ENCODE measurements at places on chromosomes 6 and 20.

- no peak for DNase-seq
Measured at GRCh38 chr6:44386364-44386928, 1.1 kb upstream of the CDC5L start.

- DNase-seq, result no peak
Measured at GRCh38 chr20:9508240-9508661, 6.1 kb upstream of the LAMP5 start.

DNA sequence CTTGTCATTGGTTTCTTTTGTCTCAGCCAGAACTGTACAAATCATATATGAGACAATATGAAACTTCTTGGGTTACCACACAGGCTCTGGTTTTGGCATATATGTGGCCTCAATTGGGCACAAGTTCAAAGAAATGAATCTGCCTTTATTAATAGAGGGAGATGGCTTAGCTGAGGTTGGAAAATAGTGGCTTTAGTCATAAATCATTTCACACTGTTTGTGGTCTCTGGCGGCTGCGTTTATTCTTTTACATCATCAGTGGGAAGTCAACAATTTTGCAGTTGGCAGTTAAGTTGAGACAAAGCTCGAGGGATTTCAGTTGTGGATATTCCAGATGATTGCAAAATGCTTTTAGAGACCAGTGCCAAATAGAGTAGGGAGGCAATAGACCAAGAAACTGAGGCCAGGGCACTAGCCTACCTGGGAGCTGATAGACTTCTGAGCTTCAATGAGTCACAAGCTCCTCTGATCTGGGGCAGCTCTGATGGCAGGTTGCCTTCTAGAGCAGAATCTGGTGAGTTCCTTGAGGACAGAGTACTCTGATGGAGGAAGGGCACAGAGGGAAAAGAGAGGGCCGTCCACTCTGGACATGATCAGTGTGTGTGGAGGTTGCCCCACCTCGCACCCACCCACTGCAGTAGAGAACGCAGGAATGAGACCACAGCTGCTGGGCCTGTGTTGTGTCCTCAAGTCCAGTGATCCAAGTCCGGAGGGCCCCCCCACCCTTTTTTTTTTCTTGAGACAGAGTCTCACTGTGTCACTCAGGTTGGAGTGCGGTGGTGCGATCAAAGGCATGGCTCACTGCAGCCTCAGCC lies 73.5 kb downstream of the ARMC2 start:
- peak; percentile 31 for DNase-seq

- no peak for DNase-seq
Measured at GRCh38 chr20:32325706-32326503, 32.2 kb upstream of the ASXL1 start.

DNA sequence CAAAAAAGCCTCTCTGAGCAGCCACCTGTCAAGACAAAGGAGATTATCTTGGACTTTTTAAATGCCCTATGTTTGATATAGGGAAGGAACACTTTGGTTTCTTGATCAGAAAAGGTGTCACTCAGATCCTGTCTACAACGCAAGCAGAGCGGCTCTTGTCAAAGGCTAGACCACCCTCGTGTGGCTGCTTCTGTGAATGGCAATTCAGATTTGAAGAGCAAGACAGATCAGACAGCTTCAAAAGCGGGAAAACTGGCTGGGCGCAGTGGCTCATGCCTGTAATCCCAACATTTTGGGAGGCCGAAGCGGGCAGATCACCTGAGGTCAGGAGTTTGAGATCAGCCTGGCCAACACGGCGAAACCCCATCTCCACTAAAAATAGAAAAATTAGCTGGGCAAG lies 10.1 kb upstream of the NXT1 start:
- no peak for DNase-seq

DNA sequence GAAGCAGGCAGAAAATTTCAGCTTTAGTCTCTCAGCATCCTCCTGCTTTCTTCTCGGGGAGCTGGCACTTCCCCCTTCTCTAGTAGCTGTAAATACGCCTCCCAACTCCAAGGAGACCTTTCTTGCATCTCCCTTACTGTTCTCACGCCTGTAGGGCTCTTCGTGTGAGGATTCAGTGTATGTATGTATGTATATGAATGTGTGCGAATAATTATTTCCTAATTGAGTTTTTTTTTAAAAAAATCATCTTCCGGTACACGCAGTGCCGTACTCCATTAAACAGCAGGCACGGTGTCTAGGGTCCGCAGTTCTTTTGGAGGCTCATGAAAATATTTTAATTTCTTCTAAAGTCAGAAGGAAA lies 85.4 kb downstream of the HFE start:
- peak; percentile 37 for DNase-seq

DNA sequence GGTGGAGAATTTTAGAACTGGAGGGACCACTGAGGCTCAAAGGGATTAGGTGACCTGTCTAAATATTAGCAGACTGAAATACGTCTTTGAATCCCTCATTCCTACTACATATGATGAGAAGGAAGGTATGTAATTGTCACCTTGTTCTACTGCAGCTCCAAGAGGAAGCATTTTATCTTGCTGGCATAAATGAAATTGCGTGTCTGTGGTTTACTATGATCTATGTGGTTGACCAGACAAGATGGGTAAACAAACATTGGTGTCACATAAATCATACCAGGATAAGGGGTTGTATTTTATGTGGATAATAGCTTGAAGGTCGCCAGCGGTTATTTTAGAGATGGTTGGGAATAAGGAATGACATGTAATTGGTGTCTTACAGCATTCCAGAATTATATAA lies 78.2 kb downstream of the LAMA4 start:
- DNase-seq, result no peak

DNA sequence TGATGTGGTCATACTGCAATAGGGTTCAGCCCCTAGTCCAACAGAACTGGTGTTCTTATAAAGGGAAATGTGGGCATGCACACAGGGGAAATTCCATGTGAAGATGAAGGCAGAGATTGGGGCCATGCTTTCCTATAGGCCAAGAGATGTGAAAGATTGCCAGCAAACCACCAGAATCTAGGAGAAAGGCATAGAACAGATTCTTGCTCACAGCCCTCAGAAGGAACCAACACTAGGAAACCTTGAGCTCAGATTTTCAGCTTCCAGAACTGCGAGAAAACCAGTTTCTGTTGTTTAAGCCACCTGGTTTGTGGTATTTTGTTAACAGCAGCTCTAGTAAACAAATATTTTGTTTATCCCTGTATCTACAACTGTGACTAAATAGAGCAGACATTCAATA lies 197.6 kb upstream of the CITED2 start:
- no peak for DNase-seq

- DNase-seq, result peak; percentile 37
Measured at GRCh38 chr6:24205020-24205492, 79.0 kb downstream of the NRSN1 start.

GRCh38 chr20:39069976-39070375 lies 107.8 kb downstream of the DHX35 start:
- no peak for DNase-seq

GRCh38 chr6:80316686-80317231 lies 210.3 kb downstream of the BCKDHB start:
- no peak for DNase-seq

- peak; percentile 85 for DNase-seq
Measured at GRCh38 chr6:111750753-111751673, 122.2 kb downstream of the FYN start.

DNA sequence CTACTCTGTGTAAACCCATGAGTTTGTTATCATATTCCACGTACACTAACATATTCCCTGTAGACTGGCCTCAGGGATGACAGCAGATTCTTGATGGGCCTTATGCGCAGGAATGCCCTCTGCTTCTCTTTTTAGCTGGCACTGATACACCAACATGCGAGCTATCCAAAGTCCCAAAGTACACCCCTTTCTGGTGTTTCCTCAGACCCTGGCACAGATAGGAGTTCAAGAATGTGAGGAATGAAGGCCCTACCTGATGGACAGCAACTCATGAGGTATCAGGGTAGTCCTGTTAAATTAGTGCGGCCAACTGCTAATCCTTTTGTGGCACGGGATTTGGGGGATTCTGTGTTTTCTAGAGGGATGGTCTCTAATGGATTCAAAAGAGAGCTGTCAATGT lies 93.0 kb downstream of the BACH2 start:
- no peak for DNase-seq

DNA sequence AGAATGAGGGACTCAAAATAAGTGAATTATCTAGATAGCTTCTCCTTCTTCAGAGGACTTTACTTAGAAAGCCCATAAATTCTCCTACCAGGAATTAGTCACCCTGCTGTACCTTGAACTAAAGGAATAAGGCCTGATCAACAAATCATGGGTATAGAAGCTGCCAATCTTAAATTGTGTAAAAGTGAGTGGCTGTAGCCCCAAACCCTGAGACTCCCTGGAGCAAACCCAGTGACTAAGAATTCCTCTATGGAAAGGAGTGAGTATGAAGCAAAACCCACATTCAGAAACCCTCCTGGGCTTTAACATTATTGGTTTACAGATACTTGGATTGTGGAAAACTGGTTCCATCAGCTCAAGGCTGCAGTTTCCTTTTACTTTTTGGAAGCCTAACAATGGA lies 285.8 kb upstream of the TBX18 start:
- DNase-seq, result no peak

GRCh38 chr20:32622585-32623468 lies 37.7 kb upstream of the NOL4L start:
- DNase-seq, result no peak

DNA sequence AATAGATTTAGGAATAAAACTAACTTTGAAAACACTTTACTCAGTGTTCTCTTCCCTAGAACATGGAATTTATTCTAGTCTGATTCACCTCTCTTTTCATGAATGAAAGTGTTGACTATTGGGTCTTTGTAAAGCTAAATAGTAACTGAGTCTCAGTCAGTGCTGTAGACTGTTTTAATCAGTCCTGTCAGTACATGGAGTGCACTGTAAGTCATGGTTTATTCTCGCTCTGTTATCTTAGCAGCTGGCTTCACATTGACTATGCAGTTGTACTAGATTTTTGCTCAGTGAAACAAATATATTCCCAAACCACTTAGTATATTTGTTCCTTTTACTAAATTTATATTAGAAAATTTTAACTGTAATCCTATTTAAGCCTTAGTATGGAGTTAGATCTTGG lies 15.1 kb upstream of the ACAT2 start:
- no peak for DNase-seq

GRCh38 chr6:133159255-133159795 lies 81.8 kb upstream of the EYA4 start:
- DNase-seq, result no peak

DNA sequence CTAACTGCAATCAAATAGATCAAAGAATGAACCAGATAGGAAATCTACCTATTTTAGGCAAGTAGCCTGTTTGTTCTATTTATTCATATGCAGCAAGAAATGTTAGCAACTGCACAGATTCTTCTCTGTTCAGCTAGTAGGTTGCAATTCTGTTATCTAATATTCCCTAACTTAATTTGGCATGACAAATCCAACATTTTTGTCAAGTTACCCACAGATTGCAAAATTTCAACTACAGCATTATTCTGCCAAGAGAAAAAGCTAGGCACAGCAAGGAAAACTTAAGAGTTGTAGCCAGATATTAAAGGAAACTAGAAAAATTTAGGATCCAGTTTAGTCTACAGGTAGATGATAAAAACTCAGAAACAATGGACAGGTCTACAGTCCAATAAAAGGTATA lies 104.4 kb upstream of the SYNCRIP start:
- DNase-seq, result no peak

- no peak for DNase-seq
Measured at GRCh38 chr6:154649721-154650120, 83.5 kb upstream of the SCAF8 start.

DNA sequence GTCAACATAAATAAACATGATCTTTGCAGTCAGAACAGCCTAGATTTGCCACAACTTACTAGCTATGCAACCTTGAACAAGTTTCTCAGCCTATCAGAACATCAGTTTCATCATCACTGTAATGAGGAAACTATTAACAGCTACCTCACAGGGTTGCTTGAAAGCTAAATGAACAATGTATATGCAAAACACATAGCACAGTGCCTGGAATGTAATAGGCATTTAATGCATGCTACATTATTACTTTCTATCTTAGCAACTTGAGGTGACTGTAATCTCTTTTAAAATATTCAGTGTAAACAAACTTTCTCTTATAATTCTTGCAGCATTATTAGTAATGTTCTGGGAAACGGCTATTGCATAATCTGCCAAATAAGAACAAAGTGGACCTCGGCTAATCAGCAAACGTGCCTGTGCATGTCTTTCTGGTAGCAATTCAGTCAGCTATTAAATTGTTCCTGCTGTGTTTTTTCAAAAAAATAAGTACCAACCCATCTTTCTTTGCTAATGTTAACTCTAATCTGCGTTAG lies 61.5 kb downstream of the SYNE1 start:
- no peak for DNase-seq

DNA sequence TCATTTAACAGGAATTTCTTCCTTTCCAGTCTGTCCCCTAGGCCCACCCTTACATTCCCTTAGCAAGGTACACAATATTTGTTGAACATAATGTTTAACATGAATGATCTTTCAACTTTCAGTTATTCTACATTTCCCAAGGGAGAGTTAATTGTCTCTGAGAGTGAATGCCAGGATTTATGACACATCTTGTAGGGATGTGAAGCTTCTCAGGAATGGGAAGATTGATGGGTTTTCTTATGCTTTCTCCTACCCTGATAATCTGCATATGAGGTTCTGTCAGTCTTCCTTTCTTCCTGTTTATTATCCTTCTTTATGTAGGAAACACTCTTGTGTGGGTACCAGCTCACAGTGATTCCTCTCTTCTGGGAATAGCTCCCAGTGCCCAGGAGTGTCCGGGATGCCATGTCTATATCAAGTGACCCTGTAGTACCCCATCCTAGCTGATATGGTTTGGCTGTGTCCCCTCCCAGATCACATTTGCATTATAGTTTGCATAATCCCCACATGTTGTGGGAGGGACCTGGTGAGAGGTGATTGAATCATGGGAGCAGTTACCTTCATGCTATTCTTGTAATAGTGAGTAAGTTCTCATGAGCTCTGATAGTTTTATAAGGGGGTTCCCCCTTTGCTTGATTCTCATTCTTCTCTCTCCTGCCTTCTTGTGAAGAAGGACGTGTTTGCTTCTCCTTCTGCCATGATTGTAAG lies 7.1 kb upstream of the FYN start:
- no peak for DNase-seq

DNA sequence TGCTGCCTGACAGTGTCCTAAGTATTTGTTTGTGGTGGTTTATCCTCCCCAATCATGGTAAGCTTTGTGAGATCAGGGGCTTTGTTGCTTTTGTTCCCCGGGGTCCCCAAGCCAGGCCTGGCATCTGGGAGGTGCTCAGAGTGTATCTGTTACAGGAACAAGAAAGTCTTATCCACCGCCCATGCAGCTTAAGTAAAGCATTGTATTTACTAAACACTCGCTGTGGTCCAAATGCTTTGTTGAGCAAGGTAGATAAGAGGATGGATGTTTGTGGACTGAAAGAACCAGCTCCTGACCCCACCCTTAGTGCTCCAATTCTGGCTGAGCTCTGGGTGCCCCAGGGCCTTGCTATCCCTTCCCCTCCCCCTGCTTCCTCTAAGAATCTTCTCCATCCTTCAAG lies 19.8 kb upstream of the TFAP2C start:
- no peak for DNase-seq

Data from CD4-positive, alpha-beta T cell treated with Interleukin-4 for 4 hours (primary cell).